CD4-positive, alpha-beta T cell treated with Interleukin-10 for 1 hour (primary cell): ENCODE measurements at places on chromosomes 12 and 14.
A peak's percentile ranks its signal among the peaks of the same experiment; 100 is the strongest.

GRCh38 chr12:104687823-104688573 is 231.2 kb downstream of the CHST11 start:
- DNase-seq: peak; percentile 70

DNA sequence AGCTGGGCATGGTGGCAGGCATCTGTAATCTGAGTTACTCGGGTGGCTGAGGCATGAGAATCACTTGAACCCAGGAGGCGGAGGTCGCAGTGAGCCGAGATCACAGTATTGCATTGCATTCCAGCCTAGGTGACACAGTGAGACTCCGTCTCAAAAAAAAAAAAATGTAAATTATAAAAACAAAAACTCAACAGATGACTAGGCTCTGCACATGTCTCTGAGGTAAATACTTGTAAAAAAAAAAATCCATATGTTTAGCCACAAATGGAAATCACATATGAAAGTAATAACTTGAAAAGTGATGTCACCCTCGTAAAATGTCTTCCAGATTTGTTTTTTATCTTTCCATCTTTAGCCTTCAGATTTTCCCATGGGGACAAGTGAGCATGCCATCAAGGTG is 85.0 kb downstream of the KICS2 start:
- DNase-seq: no peak

- no peak for DNase-seq
These were observed 125.4 kb downstream of the SNAPC1 start for GRCh38 chr14:61887628-61888027.

DNA sequence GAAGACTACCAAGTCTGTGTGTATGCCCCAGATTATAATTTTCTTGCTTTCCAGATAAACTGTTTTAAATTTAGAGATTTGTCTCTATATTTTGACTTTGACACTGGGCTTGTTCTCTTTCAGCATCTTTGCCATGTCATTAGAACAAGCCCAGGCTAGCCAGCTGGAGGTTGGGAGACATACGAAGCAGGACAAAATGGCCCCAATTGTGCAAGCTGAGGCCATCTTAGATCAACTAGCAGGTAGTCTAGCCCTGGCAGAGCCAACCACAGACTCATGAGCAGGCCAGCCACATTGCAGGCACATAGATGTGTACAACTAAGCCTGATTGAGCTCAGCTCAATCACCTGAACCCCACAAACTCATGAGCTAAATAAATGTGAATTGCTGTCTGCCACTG is 321.4 kb downstream of the ATP23 start:
- no peak for DNase-seq

DNA sequence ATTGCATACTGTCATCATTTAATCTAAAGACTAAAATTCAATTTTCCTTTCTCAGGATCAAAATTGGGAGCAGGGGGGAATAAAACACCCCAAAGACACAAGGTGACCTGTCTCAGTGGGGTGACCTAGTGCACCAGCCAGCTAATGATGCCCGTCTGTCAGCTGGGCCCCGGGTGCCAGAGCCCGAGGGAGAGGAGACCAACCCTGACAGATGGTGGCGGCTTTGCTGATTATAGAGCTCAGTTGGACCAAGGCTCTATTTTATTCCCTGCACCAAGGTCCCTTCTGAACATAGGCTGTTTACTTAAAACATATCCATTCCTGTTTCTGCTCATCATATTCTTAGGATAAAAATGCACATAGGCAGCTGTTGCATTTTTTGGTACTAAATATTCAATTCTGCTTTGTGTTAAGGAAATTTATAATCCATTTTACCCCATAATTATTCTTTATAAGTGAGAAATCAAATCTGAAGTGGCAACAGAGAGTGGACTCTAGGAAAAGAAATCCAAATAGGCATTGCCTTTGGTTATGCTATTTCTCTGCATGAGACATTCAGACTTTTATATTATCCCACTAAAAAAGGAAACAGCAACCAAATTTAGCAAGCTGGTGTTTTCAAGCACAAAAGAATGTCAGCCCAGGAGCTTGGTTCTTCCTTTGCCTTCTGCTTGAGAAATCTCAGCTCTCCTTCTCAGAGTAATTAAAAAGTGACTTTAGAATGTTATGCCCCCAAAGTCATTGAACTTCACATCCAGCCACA is 96.8 kb upstream of the IFNG-AS1 start:
- no peak for DNase-seq

- no peak for DNase-seq
These were observed 14.3 kb downstream of the SERPINA1 start for GRCh38 chr14:94374116-94374515.
